ENCODE measurements at places on chromosomes 3 and 15.

- no peak for DNase-seq
These were observed 12.4 kb upstream of the EID1 start for GRCh38 chr15:48865370-48866079.

DNA sequence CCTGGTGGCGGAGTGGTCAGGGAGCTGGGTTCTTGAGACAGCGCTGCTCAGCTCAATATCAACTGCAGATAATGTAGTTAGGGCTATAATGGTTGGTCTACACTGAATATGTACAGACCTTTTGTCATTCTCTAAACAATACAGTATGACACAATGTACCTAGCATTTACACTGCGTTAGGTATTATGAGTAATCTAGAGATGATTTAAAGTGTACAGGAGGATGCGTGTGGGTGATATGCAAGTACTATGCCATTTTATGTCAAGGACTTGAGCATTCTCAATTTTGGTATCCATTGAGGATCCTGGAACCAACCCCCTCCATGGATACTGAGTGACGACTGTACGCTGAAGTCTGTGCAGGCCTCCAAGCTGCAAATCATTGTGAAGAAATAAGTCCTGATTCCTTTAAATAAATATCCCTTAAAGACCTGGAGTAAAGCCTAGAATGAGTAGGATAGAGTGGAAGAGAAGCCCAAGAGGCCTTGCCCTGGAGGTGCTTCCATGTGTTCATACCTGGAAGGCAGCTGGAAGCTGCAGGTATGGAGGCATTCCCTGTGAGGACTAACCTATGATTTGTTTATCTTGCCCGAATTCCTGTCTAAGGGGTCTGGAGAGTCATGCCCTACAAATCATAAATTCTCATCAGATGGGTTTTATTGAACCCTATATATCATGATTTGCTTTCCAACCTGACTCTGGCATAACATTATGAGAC lies 15.7 kb upstream of the RTP1 start:
- DNase-seq = no peak

DNA sequence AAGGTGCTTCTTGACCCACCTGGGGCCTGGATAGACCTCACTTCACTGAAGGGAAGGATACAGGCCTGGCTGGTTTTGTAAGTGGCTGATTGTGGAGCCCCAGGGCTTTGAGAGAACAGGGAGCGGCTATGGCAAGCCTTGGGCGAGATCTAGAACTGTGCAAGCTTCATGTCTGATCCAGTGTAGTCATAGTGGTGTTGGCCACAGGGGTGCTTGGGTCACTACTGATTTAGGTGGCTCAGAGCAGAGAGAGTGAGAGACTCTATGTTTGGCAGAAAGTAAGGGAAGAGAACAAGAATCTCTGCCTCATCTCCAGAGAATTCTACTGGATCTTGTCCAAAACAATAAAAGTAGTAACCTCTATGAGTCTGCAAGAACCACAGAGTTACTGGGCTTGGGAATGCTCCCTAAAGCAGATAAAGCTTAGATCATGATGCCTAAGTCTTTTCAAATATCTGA lies 394.2 kb upstream of the EPHA3 start:
- DNase-seq = no peak

GRCh38 chr3:147640781-147641180 lies 231.6 kb downstream of the ZIC1 start:
- DNase-seq = no peak

GRCh38 chr15:42239528-42240182 lies 31.6 kb upstream of the VPS39 start:
- no peak for DNase-seq

DNA sequence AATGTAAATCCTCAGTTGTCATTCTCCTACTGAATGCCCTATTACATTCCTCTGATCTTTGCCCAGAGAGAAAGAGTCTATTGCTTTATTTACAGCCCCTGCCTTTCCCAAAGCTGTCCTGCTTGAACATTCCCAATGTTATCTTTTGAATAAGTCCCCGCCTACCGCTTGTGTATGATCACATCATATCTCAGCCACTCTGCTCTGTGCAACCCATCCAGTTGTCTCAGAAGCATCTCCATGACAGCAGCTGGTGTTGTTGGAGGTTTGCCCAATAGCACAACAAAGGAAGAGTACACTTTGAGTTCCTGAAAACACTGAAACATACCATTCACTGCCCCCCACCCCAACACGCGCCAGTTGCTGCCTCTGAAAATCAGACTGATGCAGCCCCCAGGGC lies 22.0 kb upstream of the FAM3D start:
- DNase-seq = no peak

DNA sequence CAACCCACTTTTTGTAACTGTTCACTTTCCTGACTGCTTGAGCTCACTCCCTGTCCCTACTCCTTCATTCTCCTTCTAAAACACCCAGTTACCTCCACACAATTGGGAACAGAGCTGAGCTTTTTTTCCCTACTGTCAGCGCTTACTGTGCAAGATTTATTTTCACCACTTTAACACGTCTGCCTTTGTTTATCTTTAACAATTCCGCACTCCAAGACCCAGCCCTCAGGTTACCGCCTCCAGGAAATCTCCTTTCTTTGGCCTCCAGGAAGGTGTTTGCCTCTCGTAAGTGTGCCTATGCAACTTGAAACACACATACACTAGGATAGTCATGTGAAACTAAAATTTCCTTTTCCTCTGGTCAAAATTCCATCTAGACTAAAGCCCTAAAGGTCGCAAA lies 271.9 kb upstream of the TPRG1 start:
- DNase-seq = no peak

- no peak for DNase-seq
These were observed 37.3 kb downstream of the LMCD1 start for GRCh38 chr3:8538913-8539312.

DNA sequence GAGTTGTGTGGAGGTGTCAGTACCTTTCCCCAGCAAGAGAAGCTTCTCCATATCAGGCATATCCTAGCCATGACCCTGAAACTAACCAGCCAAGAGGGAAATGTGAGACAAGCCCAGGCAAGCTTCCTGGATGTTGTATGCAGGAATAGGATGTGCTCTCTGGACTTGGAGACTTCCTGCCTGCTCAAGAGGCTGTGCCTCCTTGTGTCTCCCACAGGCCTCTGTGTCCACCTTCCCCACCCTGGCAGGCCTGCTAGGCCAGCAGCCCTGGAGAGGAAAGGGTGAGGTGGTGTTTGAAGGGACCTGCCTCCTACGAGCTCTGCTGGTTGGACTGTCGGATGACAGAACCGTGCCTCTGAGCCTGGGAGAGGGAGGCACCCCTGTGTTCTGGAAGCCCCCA lies 2.1 kb upstream of the DYNLT2B start:
- peak; percentile 36 for DNase-seq

GRCh38 chr15:101521591-101521990 lies 32.1 kb upstream of the PCSK6 start:
- no peak for DNase-seq

GRCh38 chr3:21170964-21171363 lies 580.0 kb downstream of the ZNF385D start:
- no peak for DNase-seq

- no peak for DNase-seq
These were observed 325.9 kb upstream of the CTDSPL start for GRCh38 chr3:37535526-37536432.

DNA sequence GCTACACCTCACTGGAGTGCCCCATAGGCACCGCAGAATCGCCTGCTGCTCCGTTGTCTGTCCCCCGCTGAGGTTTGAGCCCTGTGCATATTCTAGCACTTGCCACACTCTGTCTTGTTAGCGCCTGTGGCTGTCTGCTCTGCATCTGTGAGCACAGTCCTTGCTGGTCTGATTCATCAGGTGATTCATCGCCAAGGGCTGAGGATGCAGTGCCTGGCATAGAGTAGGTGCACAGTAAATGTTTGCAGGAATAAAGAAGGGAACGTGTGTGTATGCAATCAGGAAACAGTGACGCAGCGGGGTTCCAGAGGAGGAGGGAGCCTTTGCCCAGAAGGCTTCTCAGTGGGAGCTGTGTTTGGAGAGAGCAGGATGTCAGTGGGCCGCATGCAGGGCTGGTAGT lies 124.0 kb upstream of the PLXNA1 start:
- peak; percentile 29 for DNase-seq

- no peak for DNase-seq
These were observed 94.3 kb upstream of the CHMP2B start for GRCh38 chr3:87132801-87133200.

DNA sequence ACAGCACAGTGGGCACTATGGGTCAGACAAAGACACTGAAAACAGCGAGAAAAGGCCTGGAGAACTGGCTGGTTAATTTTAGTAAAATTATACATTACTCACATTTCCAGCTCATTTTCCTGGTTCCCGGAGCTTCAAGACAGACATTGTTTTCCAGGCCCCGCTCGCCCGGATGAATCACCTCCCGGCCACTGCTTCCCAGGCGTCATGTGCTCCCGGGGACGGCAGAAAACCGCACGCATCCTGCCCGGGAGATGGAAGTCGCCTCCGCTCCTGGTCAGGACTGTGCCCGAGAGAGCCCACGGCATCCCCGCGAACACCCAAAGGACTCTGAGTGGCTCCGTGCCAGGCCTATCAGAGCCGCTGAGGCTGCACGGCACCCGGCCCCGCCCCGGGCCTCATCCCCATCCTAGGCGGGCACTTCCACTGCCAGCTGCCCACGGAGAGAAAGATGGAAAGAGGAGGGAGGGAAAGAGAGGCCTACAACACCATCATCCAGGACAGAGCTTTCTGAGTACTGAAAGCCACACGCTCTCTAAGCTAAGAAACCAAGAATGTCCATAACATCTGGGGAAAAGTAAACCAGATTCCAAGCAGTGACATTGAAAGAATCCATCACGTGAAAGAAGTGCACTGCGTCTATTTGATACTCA lies 75.1 kb downstream of the VGLL4 start:
- DNase-seq = peak; percentile 92

DNA sequence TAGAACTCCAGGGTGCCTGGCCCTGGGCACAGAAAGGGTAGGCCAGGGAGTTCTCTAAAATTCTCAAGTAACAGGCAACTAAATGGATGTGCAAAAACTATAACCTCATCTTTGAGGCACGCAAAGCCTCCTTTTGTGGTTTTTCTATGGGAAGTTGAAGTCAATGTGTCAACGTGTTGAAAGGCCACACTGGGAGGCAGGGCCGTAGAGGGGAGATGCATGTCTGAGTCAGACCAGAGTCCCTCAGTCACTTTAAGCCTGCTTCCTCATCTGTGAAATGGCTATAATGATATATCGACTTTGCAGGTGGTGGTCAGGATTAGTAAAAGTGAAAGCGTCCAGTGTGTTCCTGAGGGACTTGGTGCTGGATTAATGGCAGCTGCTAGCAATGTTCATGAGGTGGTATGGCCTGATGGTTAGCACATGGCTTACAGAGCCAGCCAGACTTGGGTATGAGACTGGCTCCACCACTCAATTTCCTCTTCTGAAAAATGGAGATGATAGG lies 17.0 kb downstream of the TGM5 start:
- no peak for DNase-seq

DNA sequence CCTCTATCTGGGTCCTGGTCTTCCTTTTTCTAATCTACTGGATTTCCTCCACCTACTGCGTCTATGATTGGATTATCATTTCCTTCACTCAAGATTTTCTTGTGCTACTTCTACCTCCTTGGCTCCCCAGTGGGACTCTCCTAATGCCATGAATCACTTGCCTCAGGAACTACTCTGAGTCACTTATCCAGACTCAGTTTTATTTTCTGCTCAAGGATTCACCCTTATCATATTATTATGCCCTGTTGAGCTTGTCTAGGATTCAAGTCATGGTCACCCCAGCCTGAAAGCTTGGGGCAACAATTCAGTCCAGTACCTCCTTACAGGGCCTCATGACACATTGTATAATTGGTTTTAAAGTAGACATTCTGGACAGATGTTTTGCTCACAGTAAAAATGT lies 968.1 kb downstream of the ROBO1 start:
- DNase-seq = no peak

DNA sequence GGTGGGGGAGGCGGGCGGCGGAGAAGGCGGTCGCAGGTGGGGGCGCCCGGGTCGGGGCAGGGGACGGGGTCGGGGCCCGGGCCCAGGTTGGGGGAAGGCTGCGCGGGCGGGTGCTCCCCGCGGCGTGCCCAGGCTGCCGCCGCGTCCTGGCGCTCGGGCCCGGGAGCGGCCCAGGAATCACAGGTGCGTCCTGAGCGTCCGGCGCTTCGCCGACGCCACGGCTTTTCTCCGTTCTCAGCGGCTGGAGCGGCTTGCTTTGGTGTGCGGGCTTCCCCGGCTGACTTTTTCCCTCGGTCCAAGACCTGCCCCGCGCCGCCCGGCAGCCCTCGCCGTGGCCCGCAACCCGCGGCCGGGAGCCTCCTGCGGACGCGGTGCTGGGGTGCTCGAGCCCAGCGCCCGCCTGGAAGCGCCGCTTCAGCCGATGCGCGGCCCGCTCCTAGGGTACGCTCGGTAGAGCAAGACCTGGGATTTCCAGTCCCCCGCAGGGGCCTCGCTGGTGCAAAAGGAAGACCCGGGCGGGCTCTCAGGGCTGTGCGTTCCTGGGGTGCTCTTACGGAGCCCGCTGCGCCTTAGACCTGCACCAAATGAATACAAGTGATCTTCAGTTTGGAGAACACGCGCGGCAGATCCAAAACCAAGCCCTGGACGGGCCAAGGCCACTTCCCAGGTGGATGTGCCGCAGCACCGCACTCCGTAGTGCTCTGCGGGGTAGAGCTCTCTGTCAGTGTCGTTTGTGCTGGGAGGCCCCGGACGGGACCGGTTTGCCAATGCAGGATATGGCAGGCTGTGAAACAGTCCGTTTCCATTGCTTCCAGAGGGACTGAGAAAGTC lies 639 bp downstream of the NIPA1 start:
- peak; percentile 14 for DNase-seq

DNA sequence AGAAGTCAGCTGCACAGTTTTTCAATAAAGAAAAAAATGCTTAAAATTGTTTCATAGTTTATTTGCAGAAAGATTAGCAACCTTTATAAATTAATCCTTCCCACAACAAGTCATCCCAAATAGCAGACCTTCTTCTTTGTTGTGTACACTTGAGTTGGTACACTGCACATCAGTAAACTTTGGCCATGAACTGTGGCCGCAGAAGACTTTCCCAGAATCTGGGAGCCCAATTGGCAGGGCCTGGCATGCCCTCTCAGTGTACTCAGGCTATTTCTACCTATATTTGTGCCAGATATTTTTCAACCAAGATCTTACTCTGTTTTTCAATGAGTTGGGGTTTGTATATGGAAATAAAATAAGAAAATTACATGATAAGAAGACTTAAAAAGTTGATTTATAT lies 133.1 kb downstream of the DIPK2A start:
- no peak for DNase-seq

DNA sequence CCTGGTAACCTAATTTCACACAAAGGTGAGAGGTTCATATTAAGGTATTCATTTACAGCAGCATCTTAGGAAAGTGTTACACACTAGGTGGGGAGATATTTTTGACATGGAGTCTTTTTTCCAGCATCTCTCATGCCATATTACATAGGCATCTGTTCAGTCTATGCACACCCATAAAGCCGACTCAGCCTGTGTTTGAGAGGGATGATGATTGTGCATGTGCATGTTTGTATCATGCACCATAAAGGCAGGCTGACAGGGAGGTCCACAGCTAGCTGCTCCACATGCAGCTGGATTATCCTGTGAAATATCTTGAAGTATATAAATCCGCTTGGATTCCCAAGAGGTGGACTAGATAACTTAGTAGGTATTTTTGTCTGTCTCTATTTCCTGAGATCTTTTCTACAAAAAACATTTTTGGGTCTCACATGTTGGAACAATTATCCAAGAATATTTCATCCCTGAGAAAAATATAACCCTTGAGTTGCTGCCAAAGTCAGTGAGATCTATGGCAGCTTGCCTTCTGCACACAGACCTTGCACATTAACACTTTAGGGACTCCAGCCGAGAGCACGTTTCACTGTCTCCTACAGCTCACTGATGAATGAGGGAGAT lies 288.4 kb upstream of the DPH6 start:
- DNase-seq = no peak

Data from kidney capillary endothelial cell (primary cell).